ENCODE measurements at places on chromosomes 2 and 18.

GRCh38 chr18:486929-487740 lies 13.4 kb downstream of the COLEC12 start:
- DNase-seq: no peak

DNA sequence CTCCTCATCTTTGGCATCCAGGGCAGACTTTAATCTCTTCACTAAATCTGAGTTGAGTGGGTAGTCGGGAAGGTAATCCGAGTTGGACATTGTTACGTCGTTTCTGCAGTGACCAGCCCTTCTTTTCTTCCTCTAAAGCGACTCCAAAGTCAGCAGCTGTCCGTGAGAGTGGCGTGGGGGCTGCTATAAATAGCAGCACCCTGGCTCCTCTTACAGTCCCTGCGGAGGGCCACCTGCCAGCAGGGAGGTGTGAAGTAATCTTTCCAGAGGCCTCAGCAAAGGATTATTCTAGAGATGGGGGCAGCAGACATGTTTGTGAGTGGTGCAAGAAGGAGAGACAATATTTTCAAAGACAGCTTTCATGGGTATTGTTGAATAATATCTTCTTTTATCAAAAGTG lies at the start of gene ASB18:
Gene ASB18, minus strand, starts transcription at position 151 of the 400 bp plus-strand sequence. Its CDS starts 61 bp downstream, at position 90.
- no peak for DNase-seq

GRCh38 chr2:44740678-44741077 lies 200.8 kb upstream of the SIX3 start:
- no peak for DNase-seq

- no peak for DNase-seq
These were observed 114.6 kb downstream of the IKZF2 start for GRCh38 chr2:213036836-213037235.

- DNase-seq: no peak
These were observed 74.4 kb downstream of the MEIS1 start for GRCh38 chr2:66509326-66509811.

GRCh38 chr2:69353360-69353759 lies 33.7 kb downstream of the GFPT1 start:
- no peak for DNase-seq

GRCh38 chr2:174952607-174953006 lies 52.6 kb downstream of the CHN1 start:
- DNase-seq: no peak

DNA sequence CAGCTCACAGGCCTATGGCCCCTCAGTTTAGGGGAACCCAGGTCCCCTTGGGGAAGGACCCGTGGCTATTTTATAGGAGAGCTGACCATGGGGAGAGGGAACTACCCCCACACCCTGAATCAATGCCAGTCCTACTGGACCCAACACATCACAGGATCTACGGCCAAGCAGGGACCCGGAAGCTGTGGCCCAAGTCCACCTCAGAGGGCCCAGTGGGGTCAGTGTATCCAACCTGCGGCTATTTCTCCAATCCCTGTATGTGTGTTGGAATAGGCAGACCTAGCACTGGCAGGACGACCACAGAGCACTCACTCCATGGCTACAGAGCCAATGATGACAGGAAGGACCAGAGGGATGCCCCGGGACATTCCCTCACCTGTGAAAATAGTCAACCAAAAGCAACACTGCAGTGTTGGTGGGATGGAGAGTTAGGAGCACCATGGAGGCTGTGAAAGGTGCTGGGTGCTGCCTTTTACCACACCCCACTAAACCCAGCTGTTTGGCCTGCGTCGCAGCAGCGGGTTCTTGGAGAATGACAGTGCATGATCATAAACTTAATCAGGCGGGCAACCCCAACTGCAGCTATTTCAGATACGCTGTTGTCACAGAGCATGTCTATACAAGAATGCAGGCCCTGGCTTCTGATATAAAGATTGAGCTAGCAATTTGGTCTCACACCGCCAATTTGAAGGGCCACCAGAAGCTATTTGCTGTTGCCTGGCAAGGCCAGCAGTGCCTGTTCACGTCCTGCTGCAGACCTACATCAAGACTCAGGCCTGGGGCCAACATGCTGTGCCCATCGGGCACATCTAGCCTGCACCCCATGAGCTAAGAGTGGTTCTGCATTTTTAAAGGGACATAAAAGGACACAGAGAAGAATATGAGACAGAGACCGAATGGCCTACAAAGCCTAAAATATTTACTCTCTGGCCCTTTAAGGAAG lies 110.4 kb downstream of the EIPR1 start:
- DNase-seq: no peak

DNA sequence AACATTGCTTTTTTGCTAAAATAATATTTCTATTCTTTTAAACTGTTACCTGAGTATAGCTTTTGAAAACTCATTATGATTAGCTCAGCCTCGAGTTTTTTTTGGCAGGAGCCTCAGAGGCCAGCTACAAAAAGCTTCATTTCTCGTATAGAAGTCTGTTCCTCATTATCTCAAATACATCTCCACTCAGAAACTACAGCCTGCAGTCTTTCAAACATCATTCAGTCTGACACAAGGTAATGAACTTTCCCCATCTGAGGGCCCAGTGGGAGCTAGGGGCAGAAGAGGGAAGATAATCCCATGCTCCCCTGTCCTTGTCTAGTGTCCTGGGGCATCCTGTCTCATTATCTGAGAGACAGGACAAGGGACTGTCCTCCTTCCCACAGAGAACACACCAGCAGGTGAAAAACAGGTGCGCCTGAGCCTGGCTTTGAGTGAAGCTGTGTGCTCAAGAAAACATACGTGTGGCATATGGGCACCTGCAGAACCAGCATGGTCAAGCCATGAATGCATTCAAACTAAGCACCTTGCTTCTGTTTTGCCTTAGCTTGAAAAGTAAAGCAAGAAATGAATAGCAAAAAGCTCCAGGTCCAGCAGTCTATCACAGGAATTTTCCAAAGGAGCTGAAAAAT lies 247.5 kb downstream of the MREG start:
- no peak for DNase-seq

- no peak for DNase-seq
These were observed 11.5 kb upstream of the KYNU start for GRCh38 chr2:142865924-142866323.

- DNase-seq: no peak
These were observed 894 bp upstream of the FARSB start for GRCh38 chr2:222656526-222657446.

- no peak for DNase-seq
These were observed 164.2 kb upstream of the TMEM200C start for GRCh38 chr18:6059551-6059950.

GRCh38 chr18:48956356-48956755 lies 5.6 kb upstream of the SMAD7 start:
- no peak for DNase-seq

GRCh38 chr18:48785091-48785614 lies 165.6 kb downstream of the SMAD7 start:
- DNase-seq: no peak

GRCh38 chr2:74515271-74515980 lies 1.2 kb downstream of the TLX2 start:
- DNase-seq: no peak

- DNase-seq: no peak
These were observed 139.3 kb downstream of the MYCN start for GRCh38 chr2:16079637-16080036.

- no peak for DNase-seq
These were observed 35.8 kb downstream of the SCTR start for GRCh38 chr2:119488245-119489214.

GRCh38 chr2:190053426-190053825 lies 9.1 kb downstream of the MSTN start:
- DNase-seq: no peak

DNA sequence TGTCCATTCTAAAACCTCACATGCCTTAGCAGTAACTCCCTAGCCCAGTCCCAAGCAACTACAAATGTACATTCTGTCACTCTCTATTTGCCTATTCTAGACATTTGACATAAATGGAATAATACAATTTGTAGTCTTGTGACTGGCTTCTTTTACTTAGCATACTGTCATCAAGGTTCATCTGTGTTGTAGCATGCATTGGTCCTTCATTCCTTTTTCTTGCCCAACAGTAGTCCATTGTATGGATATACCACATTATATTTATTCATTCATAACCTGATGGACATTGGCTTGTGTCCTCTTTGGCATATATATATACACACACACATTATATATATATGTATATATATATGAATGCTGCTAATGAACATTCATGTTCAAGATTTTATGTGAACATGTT lies 2.2 kb upstream of the MFSD2B start:
- DNase-seq: no peak

GRCh38 chr18:40152859-40153258 lies 1802.2 kb upstream of the PIK3C3 start:
- DNase-seq: no peak

DNA sequence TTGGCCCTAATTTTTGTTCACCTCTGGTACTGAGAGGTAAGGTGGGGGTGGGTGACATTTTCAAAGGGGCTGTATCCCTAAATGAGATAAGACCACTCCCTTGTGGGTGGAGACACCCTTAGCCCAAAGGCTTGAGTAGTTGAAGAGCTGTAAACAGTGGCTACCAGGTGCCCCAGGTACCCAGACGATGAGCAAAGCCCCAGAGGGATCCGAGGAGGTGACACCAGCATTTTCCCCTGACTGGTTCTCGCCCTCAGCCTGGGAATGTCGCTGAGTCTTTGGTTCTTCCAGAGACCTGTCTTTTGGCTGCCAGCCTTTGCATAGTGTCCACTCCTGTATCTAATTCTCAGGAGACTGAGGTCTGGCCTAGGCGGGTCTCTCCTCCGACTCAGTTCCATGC lies 36.5 kb downstream of the RRM2 start:
- DNase-seq: no peak

DNA sequence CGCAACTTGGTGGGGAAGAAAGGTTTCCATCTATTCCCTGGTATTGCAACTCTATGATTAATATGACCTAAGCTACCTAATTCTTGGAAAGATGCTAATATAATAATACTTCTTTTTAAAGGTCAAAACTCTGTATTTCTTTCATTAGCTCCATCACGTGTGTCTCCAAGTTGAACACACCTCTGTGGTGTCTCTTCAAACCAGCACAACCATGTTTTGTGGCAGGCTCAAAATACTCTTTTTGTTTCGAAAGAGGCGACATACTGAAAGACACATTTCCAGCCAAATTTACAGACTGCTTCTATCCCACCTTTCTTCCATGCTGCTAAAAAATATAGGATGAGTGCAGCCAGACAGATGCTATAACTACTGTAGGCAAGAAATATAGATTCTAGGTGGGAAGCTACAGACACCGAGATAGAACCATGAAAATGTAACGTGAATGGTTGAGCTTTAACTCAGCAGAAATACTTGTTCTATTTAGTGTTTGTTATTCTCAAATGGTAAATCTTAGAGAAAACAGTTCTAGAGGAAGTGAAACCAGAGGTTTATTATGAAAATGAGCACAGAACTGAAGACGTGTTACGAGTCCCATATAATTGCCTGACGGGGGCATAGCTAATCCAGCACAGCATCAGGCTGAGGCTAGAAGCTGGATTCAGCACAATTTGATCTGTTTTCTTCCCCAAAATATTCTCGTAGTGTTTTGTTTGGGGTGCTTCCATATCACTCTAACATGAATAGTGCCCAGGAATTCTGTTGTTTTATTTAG lies 991.5 kb upstream of the FANCL start:
- DNase-seq: no peak

- no peak for DNase-seq
These were observed 287.2 kb upstream of the LINC00305 start for GRCh38 chr18:64436111-64436510.

DNA sequence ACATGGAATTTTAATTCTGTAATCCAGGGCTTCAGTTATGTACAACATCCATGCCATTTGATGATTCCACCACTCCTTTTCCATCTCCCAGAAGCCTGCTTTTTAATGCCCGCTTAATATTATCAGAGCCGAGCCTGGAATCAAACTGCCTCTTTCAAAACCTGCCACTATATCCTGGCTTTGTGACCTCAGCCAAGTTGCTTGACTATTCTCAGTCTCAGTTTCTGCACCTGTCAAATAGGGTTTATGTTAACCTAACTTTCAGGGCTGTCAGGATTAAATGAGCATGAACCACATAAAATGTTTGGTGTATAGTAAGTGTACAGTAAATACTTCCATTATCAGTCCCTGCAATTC lies 108.7 kb downstream of the XRCC5 start:
- DNase-seq: no peak

- no peak for DNase-seq
These were observed 40.2 kb downstream of the MBP start for GRCh38 chr18:77092104-77093066.

GRCh38 chr2:182864949-182865570 lies 1.4 kb downstream of the FRZB start:
- no peak for DNase-seq

DNA sequence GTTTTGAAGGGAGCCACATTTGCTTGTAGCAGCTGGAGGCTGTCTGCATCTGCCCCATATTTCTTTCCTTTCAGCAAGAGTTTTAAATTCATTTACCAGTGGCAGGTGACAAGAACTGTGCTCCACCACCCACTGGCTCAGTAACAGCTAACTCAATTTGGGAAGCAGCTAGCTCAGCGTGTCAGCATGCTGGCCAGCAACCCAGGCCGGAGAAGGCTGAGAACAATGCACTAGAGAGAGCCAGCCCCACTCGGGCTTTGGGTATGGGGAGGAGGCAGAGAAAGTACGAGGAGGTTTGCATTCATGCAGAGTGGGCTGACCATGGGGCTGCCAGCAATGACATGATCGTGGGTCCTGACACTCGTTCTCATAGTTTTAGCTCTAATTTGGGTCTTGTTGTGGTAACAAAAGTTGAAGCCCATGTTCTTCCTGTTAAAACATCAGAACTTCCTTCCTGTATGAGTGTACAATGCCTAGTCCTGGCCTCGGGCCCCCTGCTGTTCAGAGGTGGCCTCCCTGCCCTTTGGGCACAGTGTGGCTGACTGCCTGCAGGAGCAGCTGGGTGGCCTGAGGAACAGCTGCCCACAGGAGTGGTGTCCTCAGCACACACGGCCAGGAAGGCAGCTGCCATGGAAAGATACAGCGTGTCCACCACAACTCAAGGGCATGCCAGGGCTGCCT lies 23.0 kb downstream of the CDC42EP3 start:
- peak; percentile 18 for DNase-seq

DNA sequence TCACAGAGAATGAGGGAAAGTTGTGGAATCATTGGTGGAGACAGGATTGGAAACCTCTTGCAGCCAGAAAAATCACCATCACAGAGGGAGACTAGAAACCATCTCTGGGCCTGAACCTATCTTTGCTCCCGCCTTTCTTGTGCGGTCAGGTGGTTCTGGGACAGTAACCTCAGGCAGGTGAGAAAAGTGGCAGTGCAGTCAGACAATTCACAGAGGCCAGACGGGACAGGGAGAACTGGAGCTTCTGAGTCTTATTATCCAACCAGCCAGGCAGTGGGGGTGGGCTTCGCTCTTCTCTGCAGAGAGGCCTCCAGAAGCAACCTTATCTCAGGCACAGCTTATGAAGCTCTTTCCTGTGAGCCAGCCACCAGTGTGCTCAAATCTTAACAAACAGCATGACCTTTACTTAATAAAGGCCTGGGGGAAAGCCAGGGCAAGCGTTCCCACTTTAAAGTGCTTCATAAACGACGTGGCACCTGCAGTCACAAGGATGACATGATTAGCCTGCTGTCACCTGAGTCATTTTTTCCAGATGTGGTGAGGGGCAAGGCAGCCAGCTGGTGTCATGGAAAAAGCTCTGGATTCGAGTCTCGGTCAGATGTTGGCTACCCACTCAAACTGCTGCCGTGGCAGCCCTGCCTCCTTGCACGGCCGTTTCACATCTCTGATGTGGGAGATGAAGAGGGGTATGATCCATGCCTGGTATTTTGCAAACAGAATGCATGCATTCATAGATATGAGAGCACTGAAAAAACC lies 109.7 kb downstream of the B3GNT2 start:
- no peak for DNase-seq

- no peak for DNase-seq
These were observed 859 bp upstream of the INO80D start for GRCh38 chr2:206086716-206087350.

GRCh38 chr2:175282300-175282699 lies 100.8 kb upstream of the ATP5MC3 start:
- DNase-seq: no peak

GRCh38 chr18:72542984-72543356 lies 1.2 kb downstream of the CBLN2 start:
- DNase-seq: no peak
